Activated CD4-positive, alpha-beta T cell treated with anti-CD3 and anti-CD28 coated beads, Interleukin-2, amount 10 ng/mL, durations not matched to agents 7 days and 5 days (primary cell): ENCODE measurements at places on chromosomes 1 and 21. TPM values are rescaled to one million over a fixed set of nuclear protein-coding genes. Genes with fewer than 3 reads are reported as not detected.
A peak's percentile ranks its signal among the peaks of the same experiment; 100 is the strongest.

C1QTNF12 gene
- 1.2 TPM for total RNA-seq

DMBX1 gene
- total RNA-seq = not detected

DNA sequence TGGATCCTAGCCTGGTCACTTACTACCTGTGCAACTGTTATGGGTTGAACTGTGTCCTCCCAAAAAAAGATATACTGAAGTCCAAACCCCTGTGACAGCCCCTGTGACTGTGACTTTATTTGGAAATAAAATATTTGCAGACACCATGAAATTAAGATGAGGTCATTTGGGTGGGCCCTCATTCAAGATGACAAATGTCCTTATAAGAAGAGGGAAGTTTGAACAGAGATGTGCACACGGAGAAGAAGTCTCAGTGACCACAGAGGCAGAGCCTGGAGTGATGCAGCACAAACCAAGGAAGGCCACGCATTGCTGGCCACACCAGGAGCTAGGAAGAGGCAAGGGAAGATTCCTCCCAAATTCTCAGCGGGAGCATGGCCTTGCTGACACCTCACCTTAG, 249.7 kb upstream of the RUNX1 start:
- H3K27me3 ChIP-seq = no peaks in the 10 kb centered on the region
- H3K4me1 ChIP-seq = peaks cover 5% of the 10 kb centered on the region
- DNase-seq = no peak
- H3K4me3 ChIP-seq = no peak overlapping the region

CEP170 gene
- total RNA-seq = 32.1 TPM

DLGAP3 gene
- total RNA-seq = 0.40 TPM

CHODL gene
- total RNA-seq = 0.15 TPM

DNA sequence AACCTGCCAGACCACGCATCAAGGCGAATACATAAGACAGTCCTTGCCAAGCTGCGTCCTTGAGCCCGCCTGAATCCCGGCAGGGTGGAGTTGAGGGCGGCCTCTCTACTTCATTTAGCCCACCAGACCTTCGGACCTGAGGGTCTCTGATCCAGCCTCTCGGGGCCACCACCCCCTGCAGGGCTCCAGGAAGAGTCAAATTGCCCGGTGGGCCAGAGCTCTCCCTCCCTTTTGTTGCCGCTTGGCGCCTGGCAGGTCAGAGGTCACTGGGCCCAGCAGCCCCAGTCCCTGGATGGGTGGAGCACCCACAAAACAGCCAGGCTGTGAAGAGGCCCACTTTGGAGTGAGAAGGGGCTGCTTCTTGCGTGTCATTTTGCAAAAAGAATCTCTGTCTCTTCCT, 9.0 kb downstream of the GNG4 start:
- DNase-seq = no peak
- H3K27ac ChIP-seq = peak overlapping the region; percentile 38
- peaks cover 27% of the 10 kb centered on the region for H3K4me1 ChIP-seq
- H3K36me3 ChIP-seq = peaks cover 2% of the 10 kb centered on the region

- H3K36me3 ChIP-seq = no peaks in the 10 kb centered on the region
- no peaks in the 10 kb centered on the region for H3K4me1 ChIP-seq
- DNase-seq = no peak
- no peaks in the 10 kb centered on the region for H3K27me3 ChIP-seq
Observed at GRCh38 chr1:228983661-228984060, 248.4 kb downstream of the RHOU start.

- peaks cover 15% of the 10 kb centered on the region for H3K4me1 ChIP-seq
- peak overlapping the region; percentile 50 for H3K4me3 ChIP-seq
- peak; percentile 46 for DNase-seq
- peaks cover 57% of the 10 kb centered on the region for H3K27me3 ChIP-seq
- no peaks in the 10 kb centered on the region for H3K36me3 ChIP-seq
Observed at GRCh38 chr1:228058949-228059633, 23.4 kb upstream of the ARF1 start.

DNA sequence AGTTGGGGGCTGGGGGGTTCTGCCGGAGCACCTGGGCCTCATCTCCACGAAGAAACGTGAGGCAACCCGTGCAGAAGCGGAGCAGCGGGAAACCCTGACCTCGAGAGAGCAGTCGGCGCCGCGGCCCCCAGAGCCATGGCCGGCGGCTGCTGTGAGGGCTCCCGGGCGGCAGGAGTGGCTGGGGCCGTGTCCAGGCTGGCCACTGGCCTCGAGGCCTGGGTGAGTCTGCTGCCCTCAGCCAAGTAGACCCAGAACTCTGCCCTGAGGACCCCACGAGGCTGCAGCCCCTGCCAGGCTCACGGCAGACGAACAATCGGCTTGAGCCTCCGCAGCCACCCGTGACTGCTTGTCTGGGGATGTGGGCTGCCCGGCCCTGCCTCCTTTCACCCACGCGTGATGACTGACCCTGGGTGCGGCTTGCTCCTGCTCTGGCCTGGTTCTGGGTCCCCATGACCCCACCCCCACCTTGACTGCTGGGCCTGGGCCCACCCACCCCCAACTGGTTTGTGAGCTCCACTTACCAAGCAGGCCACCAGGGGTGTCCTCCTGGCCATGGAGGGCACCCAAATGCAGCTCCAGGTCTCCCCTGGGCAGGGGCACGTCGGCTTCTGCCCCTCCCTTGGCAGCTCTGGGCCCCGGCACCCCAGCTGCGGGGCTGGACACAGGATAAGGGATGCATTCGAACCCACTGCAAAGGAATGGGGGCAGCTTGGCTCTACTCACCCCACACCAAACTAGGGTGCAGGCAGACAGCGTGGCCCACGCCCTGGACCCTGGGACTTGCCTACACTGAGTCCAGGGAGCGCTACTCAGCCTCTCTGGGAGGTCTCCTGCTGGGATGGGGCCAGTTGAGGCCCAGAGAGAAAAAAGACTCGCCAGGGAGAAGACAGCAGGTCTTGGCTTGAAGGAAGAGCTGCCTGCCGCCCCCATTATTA, 34.2 kb downstream of the MORN1 start:
- no peaks in the 10 kb centered on the region for H3K36me3 ChIP-seq
- peak overlapping the region; percentile 57 for H3K27ac ChIP-seq
- no peak for DNase-seq
- no peaks in the 10 kb centered on the region for H3K4me1 ChIP-seq
- H3K4me3 ChIP-seq = no peak overlapping the region

GRCh38 chr1:26496861-26497260, 24.6 kb downstream of the HMGN2 start:
- H3K4me1 ChIP-seq = peaks cover 22% of the 10 kb centered on the region
- DNase-seq = no peak
- H3K27me3 ChIP-seq = no peaks in the 10 kb centered on the region
- no peak overlapping the region for H3K27ac ChIP-seq
- no peaks in the 10 kb centered on the region for H3K36me3 ChIP-seq

GRCh38 chr1:183633676-183634343, 1.8 kb downstream of the ARPC5 start:
- peaks cover 15% of the 10 kb centered on the region for H3K27me3 ChIP-seq
- peak; percentile 52 for DNase-seq
- H3K4me3 ChIP-seq = peak overlapping the region; percentile 100
- peaks cover 48% of the 10 kb centered on the region for H3K4me1 ChIP-seq

- no peak overlapping the region for H3K27ac ChIP-seq
- peaks cover 2% of the 10 kb centered on the region for H3K36me3 ChIP-seq
- no peak for DNase-seq
- peaks cover 15% of the 10 kb centered on the region for H3K27me3 ChIP-seq
Observed at GRCh38 chr1:181139631-181140061, 51.1 kb downstream of the IER5 start.

KCND3 gene
- total RNA-seq = not detected

LAMC2 gene
- 0.05 TPM for total RNA-seq

XCL2 gene
- total RNA-seq = not detected

DNA sequence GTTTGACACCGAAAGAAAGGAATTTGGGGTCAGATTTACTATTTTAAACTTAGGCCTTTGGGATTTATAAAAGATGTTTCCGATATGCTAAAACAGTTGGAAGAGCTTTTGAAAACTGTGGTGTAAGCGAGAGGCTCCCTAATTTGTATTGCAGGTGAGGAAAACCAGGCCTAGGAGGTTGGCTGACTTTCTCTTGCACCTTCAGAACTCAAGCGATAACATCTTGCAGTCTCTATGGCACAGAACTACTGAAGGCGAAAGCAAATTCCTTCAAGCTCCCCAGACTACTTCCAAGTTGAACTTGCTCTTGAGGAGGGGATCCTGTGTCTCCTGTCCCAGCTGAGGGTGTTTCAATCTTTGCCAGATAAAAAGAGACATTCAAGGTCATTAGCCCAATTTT, 685.7 kb downstream of the ADGRL2 start:
- no peak overlapping the region for H3K4me3 ChIP-seq
- no peaks in the 10 kb centered on the region for H3K36me3 ChIP-seq
- H3K27me3 ChIP-seq = no peaks in the 10 kb centered on the region
- no peak overlapping the region for H3K27ac ChIP-seq
- DNase-seq = no peak

DNA sequence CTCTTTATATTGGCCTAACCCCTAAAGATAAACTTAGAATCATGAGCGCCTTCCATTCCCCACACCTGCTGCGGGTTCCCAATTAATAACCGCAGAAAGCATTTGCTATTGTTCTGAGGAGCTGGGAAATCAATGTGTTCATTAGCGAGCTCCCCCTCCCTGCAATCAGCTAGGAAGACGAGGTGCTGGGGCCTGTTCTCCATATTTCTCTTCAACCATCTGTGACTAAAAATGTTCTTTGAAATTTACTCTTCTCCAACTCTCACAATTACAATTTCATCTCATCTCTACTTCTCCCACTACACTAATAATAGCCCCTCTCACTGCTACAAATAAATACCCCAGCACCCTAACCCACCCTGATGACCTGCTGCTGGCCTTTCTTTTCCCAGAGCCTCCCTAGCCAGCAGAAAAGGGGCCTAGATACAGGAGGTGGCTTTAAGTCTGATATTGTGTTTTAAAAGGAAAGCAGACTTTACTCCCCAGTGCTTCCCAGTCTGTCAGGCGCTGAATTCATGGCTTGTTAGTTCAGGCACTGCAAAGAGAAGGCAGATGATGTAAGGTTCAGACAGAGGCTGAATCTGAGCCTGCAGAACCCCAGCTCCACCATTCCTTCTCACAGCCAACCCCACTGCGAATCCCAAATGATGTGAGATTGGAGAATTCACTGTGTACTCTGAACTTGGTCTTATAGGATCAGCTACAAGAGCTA, 477.5 kb upstream of the DAB1 start:
- no peak for DNase-seq
- no peak overlapping the region for H3K27ac ChIP-seq
- no peak overlapping the region for H3K4me3 ChIP-seq
- no peaks in the 10 kb centered on the region for H3K36me3 ChIP-seq
- no peaks in the 10 kb centered on the region for H3K4me1 ChIP-seq

- DNase-seq = no peak
- no peak overlapping the region for H3K4me3 ChIP-seq
- no peaks in the 10 kb centered on the region for H3K4me1 ChIP-seq
- H3K27ac ChIP-seq = no peak overlapping the region
- no peaks in the 10 kb centered on the region for H3K36me3 ChIP-seq
- H3K27me3 ChIP-seq = no peaks in the 10 kb centered on the region
Observed at GRCh38 chr1:48030696-48031365, 33.6 kb upstream of the TRABD2B start.

- no peak overlapping the region for H3K27ac ChIP-seq
- H3K36me3 ChIP-seq = no peaks in the 10 kb centered on the region
- no peaks in the 10 kb centered on the region for H3K27me3 ChIP-seq
- DNase-seq = no peak
Observed at GRCh38 chr1:215484171-215484939, 82.7 kb upstream of the KCTD3 start.

- H3K4me3 ChIP-seq = no peak overlapping the region
- H3K4me1 ChIP-seq = no peaks in the 10 kb centered on the region
- peaks cover 2% of the 10 kb centered on the region for H3K27me3 ChIP-seq
- no peaks in the 10 kb centered on the region for H3K36me3 ChIP-seq
- no peak overlapping the region for H3K27ac ChIP-seq
Observed at GRCh38 chr1:208061632-208062031, 150.7 kb upstream of the CD34 start.

APCS gene
- total RNA-seq = not detected

- peaks cover 16% of the 10 kb centered on the region for H3K36me3 ChIP-seq
- no peak for DNase-seq
Observed at GRCh38 chr1:2389644-2390043, 1.7 kb downstream of the MORN1 start.

OTUD3 gene
- 10.2 TPM for total RNA-seq

FCRL2 gene
- not detected for total RNA-seq

GRCh38 chr1:234865171-234866006, 255.4 kb upstream of the IRF2BP2 start:
- H3K27ac ChIP-seq = no peak overlapping the region
- H3K27me3 ChIP-seq = no peaks in the 10 kb centered on the region
- H3K36me3 ChIP-seq = peaks cover 3% of the 10 kb centered on the region
- H3K4me1 ChIP-seq = peaks cover 16% of the 10 kb centered on the region
- DNase-seq = no peak
- H3K4me3 ChIP-seq = no peak overlapping the region

DNA sequence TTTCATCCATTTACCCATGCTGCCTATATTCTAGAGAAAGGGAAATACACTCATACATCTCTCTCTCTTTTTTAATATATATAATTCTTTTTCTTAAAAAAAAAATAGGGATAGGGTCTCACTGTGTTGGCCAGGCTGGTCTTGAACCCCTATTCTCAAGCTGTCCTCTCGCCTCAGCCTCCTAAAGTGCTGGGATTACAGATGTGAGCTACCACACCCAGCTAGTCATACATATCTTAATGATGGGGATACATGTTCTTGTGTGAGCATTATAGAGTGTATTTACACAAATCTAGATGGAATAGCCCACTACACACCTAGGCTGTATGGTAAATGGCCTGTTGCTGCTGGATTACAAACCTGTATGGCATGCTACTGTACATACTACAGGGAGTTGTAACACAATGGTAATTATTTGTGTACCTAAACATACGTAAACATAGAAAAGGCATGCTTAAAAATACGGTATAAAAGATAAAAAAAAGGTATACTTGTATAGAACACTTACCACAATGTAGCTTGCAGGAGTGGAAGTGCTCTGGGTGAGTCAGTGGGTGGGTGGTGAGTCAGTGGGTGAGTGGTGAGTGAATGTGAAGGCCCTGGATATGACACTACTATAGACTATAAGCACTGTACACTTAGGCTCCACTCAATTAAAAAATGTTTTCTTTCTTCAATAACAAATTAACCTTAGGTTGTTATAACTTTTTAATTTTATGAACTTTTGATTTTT, 72.9 kb downstream of the IVNS1ABP start:
- DNase-seq = no peak
- peaks cover 10% of the 10 kb centered on the region for H3K4me1 ChIP-seq
- H3K4me3 ChIP-seq = no peak overlapping the region
- H3K27ac ChIP-seq = no peak overlapping the region
- no peaks in the 10 kb centered on the region for H3K36me3 ChIP-seq

GRCh38 chr1:234751678-234752077, 141.7 kb upstream of the IRF2BP2 start:
- H3K36me3 ChIP-seq = no peaks in the 10 kb centered on the region
- H3K4me1 ChIP-seq = peaks cover 4% of the 10 kb centered on the region
- H3K27me3 ChIP-seq = no peaks in the 10 kb centered on the region
- no peak for DNase-seq

- DNase-seq = no peak
- H3K4me1 ChIP-seq = no peaks in the 10 kb centered on the region
Observed at GRCh38 chr1:160158031-160158430, 6.6 kb downstream of the ATP1A4 start.
